ENCODE measurements at places on chromosomes 1 and 21.

DNA sequence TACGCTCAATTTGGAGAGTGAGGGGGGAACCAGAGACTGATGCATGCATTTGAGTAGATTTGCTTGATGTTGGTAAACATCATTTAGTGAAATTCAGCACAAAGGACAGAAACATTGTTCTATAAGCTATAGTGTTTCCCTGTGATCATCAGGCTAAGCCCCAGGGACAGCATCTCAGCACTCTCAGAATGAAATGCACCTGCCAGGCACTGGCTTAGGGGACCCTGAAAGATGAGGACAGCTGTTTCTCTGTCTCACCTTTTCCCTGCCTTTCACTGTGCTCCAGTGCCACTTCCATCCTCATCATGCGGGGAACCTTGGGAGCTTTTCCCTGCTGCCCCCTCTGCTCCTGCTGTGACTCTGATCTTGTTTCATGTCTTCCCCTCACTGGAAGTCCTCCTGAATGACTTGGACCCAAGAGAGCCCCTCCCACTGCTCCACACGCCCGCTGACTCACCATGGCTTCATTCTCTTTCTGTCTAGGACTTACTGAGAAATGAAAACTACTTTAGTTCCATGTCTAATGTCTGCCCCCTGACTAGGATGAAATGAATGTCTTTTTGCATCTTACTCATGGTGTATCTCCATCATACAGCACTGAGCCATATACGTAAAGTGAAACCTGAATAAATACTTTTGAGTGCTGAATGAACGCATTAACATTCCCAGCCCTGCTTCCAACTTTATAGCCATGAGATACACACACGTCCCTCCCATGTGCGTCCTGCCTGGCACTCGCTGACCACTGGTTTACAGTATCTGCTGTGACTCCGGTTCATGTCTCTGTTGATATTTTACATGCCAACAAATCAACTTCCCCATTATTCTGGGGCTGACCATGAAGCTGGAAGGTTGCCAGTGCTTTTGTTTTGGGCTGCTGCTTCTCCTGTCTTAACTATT is 182.0 kb downstream of the PCP4 start:
- DNase-seq, result no peak

DNA sequence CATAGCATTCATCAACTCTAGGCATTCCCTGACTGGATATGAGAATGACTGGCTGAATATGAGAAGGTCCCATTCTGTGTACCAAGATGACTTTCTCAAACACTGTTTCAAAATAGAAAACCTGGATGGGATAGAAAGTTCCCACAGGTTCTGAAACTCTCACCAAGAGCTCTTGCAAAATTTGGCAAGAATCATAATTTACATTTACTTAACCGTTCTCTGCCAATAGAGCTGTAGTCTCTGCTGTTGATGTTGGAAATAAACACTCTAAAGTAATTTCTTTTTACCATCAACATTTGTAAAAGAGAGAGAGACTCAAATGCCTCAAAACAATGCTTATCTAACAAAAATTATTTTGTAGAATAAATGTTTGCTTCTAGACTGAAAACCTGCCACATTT is 221.1 kb downstream of the LMO4 start:
- no peak for DNase-seq

- no peak for DNase-seq
Observed at GRCh38 chr1:21932127-21932526, 5.0 kb downstream of the HSPG2 start.

- no peak for DNase-seq
Observed at GRCh38 chr1:207155028-207155427, 51.0 kb downstream of the C4BPA start.

DNA sequence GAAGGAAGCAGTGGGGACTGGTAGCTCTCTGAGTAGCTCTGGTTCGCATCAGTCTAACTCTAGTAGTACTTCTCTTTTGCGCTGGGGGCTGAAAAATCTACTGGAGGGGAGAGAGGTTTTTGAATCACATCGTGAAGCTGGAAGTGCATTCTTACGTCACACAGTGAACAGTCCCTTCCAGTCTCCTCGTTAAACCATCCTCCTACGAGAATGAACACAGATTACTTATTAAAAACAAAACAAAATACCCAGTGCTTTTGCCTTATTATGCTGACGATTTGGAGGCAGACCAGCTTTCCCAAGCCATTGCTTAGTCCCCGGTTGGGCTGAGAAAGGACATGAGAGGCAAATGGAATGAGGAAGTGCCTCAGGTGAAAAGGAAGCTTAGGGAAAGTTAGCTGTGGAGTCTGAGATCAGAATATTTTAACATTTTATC is 16.1 kb downstream of the HUNK start:
- no peak for DNase-seq

- no peak for DNase-seq
Observed at GRCh38 chr1:34296059-34296458, 119.4 kb downstream of the C1orf94 start.

- no peak for DNase-seq
Observed at GRCh38 chr1:85488126-85488525, 23.2 kb upstream of the DDAH1 start.

DNA sequence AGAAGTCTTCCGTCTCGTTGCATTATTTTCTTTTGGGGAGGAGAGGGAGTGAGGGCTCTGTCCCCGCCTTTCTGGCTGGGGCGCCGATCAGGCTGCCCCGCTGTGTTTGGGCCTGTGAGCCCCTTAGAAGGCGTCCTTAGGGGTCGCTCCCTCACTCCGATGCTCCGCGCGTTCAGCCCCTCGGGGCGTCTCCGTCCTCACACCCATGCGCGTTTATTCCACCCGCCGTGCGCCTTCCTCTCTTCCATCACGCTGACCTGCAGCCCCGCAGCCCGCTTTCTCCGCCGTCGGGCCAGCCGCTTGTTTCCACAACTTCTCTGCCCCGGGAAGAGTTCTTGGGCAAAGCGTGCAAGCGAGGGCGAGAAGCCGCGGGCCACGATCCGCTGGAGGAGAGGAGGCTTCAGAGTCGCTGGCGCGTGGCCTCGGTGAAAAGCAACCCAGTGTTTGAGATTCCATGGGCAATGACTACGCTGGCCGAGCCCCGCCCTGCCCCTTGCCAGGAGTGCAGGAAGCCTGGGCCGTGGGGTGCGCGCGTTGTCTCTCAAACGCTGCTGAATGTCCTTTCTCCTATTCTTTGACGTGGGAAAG is 27.7 kb downstream of the TRIM11 start:
- DNase-seq, result no peak

DNA sequence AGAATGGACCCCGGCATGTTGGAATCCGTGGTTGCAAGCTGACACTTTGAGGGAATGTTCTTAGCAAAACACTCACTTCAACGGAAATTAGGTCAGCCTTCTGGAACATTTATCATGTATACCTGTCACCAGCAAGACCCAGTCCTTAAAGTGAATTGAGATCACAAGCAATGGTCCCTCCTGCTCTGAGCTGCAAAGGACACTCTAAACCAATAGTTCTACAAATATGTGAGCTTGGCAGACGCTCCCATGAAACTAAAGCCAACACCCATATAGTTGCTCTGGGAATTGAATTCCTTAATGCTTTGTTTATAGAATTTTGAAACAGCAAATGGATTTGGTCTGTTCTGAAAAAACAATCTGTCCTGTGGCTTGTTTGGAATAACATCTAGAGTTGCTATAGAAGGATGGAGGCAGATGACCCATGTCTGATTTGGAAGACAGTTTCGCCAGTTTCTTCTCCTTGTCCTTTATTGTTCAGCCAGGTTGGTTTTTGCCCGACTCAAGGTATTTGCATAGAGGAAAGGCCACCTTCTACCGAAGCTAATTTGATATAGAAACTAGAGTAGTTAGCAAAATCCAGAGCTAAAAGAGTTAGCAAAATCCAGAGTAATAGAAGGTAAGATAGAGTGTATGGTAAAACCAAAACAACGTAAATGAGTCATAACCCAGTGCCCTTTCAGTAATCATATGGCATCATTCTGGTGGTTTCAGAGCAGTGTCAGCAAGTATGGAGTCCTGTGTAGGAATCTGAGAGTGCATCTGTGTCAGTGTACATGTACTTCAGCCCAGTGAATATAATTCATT is 236.2 kb downstream of the NFIA start:
- no peak for DNase-seq

GRCh38 chr1:164780111-164780812 is 221.3 kb downstream of the PBX1 start:
- no peak for DNase-seq

DNA sequence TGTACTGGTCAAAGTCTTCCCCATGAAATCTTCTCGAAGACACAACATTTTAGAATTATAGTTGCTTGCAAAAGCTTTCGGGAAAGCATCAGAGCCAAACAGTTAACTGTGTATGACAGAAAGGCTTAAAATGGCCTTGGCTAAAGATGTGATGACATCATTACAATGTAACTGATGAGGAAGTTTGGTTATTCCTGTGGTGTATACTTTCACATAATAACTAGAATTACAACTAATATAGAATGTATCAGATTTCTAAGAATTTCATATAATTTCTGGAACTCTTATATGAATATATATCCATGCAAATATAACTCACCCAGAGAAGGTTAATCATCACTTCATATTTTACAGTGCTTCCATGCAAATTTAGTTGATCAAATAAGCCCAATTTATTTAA is 8.4 kb downstream of the TP73 start:
- DNase-seq, result no peak

GRCh38 chr1:221708076-221708571 is 33.8 kb downstream of the DUSP10 start:
- no peak for DNase-seq

DNA sequence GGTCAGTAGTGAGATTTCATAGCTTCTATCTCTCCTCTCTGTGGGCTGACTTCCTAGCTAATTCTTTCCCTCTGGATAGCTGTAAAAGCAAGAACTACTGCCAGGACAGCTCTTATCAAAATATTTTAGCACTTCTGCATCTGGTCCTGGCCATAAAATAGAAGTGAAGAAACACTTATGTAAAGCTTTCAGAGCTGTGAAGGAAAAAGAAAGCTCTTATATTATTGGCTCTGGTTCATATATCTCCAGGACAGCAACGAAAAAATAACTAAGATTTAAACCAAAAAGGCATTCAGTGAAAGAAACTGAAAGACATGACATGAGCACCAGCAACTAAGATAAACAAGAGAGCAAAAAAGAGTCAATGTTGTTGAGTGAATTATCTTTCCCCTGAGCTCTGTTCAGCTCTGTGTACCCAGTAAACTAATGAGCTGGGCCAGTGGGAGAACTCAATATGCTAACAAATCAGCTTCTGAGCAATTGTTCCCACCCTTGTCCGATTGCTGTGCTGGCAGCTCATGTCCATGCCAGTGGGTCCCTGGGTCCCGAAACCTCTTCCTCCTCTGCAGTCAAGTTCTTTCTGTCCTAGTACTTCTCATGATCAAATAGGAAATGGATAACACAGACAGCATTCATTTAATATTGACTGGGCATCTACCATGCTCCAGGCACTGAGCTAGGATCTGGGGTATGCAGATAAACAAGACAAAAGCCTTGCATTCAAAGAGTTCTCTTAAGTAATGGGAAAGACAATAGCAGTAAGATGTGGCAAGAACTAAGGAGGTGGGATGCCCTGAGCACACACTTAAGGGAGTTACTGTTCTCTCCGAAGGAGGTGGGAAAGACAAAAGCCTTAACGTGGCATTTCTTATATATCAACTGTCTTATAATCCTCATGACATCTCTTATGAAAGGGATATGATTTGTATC is 45.3 kb upstream of the MAN1A2 start:
- DNase-seq, result no peak

DNA sequence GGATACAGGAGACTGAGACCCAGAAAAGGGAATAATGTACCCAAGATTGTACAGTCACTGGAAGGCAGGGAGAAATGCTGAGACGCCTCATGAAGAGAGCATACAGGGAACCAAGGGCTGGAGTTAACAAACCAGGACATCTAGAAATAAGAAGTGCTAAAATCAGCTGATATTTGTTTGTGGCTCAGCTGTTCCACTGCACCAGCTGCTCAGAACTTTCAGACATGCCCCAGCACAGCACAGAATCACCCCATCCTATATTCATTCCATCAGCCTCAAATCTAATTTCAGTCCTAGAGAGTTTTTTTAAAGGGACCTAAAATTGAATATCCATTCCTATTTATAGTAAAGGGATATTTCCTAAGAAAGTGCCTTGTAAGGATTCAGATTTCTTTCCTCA is 60.2 kb downstream of the DAB1 start:
- no peak for DNase-seq

DNA sequence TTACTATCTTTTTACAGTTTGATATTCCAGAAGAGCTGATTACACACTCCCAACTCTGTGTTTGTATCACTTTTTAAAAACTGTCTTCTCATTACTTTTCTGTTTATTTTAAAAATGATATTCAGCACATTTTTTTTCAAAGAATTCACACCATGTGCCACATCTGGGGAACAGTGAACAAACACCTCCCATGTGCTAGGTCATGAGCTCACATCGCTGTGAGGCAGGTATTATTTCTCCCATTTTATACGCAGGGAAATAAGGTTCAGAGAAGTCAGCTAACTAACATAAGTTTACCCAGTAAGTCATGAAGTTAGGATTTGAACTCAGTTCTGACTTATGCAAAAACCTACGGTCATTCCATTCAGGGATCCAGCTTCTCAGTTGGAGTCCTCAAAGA is 44.9 kb downstream of the S1PR1 start:
- no peak for DNase-seq

GRCh38 chr1:236829085-236829484 is 34.0 kb downstream of the MTR start:
- no peak for DNase-seq

DNA sequence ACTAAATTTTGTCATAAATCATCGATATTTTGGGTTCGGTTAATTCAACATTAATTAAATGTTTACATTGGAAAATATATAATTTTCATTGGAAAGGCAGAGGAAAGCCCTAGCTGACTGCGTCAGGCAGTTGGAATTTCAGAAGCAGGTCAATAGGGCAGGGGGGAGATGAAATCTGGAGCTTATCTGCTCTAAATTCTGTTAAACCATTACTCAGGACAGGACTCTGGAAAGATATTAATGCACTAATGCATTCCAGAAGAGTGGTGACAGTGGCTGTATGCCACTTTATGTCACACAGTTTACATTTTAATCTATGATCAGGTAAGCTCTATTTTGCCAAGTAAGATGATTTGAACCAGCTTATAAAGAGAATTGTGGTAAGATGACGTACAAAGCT is 153.0 kb upstream of the B3GALT2 start:
- no peak for DNase-seq

DNA sequence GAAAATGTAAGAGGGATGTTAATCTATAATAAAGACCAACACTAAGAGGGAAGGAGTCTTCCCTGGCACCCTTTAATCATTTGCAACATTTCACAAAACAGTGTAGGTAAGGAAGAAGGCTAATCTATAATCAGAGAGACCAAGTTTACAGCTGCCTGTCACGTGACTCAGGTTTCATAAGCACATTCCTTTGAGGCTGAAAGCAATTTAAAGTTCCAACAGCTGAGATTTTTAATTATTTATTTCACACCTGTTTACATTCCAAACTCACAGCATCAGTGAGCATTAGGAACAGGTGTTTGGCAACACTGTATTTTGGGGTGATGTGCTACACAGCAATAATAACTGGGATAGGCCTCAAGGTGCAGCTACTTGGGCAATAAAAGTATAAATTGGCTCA is 75.7 kb upstream of the PGBD5 start:
- DNase-seq, result no peak

DNA sequence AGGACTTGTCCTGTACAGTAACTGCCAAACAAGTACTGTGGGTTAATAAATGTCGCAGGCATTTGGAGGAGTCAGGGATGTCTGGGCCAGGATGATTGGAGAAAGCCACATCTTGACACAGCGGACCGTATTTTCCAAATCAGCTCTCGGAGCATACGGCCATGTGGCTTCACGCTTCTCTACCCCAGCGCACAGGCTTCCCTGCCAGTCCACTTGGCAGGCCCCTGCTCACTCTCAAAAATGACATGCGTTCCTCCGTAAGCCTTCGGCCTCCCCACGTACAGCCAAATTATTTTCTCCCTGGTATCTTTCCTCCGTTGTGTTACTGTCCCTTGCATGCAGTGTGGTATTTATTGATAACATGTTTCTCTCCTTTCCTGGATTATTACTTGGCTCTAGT is 7.2 kb upstream of the LRRC38 start:
- no peak for DNase-seq

Data from iPS DF 19.7 (cell line).